ENCODE measurements at places on chromosomes 3 and 15.

DNA sequence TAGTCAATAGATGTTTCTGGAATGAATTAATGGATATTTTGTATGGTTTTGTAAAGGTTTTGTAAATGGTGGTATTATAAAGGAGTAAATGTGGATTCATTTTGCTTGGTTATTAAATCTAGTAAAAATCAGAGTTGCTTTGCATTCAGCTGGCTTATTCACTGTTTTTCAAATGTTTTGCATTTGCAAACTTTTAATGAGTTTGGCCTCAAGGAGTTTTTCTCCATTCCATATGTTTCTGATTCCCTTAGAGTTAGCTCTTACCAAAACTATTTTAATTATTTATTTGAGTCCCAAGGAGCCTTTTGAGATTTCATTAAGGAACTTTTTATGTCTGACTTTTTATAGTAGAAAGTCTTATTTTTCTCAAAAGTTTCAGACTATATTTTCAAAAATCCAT is 992.2 kb downstream of the DIPK2A start:
- DNase-seq: no peak

- no peak for DNase-seq
Observed at GRCh38 chr3:149588909-149589308, 68.9 kb downstream of the WWTR1 start.

DNA sequence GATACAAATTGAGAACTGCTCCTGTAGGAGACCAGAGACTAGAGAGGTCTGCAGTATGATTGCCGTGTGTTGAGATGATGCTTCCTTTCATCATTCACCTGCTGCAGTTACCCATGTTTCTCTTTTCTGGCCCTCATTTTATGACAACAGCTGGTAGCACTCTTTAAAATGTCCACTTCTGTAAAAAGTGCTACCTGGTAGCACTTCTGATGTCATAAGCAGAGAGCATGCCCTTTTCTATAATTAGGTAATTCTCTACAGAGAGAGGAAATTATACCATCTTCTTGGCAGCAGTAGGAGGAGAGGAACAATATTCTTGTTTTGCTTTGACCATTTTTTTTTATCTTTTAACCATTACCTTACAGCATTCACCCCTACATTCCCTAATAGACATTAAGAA is 123.8 kb downstream of the PPM1L start:
- DNase-seq: no peak

DNA sequence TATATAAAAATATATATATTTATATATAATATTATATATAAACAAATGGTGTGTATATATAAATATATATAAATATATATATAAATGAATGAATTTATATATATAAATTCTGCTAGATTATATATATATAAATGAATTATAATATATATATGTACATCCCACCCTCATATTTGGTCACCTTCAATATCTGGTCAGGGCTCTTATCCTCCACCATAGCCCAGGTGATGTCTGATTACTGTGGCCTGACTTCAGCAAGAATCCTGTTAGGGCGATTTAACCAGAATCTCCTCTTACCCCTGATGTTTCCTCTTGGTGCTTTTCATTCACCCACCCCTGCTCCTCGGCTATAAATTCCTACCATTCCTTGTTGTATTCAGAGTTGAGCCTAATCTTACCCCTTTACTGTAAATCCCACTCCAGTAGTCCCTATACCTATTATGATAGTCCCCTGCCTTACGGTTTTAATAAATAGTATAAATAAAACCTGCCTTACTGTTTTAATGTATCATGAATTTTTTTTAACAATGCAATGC is 439.6 kb downstream of the PLOD2 start:
- DNase-seq: no peak

DNA sequence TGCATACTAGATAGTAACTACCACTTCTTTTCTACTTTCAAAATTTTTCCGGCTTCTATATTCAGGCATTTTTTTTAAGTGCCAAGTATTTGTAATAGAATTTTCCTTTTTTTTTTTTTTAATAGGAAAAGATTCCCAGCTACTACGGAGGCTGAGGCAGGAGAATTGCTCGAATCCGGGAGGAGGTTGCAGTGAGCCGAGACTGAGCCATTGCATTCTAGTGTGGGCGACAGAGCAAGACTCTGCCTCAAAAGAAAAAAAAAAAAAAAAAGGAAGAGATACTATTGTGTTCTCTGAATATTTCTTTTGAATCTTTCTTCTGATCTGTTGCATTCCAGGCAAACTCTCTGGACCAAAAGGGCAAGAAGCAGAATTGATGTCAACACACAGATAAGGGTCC is 557.3 kb downstream of the FGF12 start:
- DNase-seq: no peak

- no peak for DNase-seq
Observed at GRCh38 chr15:70523616-70524015, 239.7 kb downstream of the UACA start.

GRCh38 chr15:35279811-35280210 is 194.7 kb upstream of the NANOGP8 start:
- DNase-seq: no peak
